ENCODE measurements at places on chromosomes 1 and 21.

DNA sequence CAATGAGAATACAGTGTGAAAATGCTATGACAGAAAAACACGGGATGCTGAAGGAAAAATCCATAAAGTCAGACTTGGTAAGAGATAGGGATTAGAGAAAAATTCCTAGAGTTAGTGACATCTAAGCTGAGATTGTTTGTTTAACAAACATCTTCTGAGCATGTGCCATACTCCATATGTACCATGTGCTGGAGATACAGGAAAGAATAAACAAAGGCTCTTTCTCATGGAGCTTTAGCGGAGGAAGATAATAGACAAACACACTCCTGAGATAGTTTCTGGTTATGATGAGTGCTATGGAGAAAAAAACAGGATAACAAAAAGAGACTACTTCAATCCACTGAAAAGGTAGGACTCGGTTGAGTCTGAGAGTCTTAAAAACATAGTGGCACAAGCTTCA, 22.0 kb upstream of the AIM2 start:
- no peak for DNase-seq

DNA sequence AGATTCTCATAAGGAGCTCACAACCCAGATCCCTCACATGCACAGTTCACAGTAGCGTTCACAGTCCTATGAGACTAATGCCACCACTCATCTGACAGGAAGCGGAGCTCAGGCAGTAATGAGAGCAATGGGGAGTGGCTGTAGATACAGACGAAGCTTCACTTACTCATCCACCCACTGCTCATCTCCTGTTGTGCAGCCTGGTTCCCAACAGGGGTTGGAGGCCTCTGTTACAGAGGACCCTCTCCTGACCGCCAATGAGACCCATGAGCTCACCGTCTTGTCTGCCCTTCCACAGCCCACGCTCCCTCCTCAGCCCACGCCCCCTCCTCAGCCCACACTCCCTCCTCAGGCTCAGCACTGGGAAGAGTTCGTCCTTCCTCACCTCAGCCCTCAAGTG, 39.6 kb downstream of the RSPH1 start:
- peak; percentile 24 for DNase-seq

DNA sequence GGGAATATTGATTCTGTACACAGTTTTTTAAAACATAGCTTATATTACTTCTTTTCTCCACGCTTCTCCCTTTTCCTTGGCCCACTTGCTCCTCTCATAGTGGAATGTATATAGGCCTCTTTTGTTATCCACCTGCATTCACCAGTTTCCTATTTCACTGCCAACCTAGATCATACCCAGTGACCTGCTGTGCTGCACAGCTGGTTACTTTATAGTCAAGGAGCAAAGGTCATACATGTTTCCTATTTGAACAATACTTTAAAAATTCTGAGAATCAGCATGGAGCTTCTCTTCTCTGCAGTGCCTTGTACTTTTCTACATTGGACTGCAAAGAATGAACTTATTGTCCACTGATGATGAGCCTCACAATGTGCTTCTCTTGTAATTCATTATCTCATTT, 4.3 kb upstream of the SLC35D1 start:
- no peak for DNase-seq

DNA sequence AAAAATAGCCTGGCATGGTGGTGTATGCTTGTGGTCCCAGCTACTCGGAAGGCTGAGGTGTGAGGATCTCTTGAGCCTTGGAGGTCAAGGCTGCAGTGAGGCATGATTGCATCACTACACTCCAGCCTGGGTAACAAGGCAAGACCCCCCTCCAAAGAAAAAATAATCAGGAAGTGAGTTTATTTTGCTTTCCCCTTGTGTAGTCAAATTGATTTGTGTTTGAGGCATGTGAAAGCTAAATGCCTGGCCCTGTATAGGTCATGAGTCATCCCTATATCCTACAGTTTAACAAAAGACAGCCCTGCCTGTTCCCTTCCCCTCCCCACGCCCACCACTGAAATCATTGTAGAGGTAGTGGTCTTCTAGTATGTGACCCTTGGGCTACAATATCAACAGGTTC, 241.4 kb upstream of the JUN start:
- no peak for DNase-seq

GRCh38 chr1:156118177-156118868, 3.8 kb downstream of the LMNA start:
- no peak for DNase-seq

DNA sequence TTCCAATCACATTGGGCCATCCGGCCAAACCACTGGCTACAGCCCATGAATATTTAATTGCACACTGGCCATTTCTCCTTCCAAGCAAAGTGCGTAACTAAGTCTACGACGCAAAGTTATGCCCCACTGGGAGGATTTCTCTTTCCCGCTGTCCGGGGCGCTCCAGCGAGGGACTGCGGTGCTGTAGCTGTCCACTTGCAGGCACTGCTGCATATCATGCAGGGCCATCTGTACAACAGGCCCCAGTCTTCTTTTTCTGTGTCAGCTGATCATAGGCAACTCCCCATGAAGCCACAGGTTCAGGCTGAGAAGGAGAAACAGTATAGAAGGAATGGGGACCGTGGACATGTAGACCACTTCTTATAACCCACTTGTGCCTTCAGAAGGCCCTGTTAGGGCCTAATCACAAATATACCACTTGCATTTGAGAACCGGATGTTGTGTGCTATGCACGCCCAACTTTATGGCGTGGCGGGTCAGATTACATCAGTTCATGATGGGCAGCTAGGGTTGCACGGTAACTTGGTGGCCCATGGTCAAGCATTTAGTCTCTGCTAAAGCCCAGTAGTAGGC, 58.0 kb downstream of the ADSS2 start:
- no peak for DNase-seq

DNA sequence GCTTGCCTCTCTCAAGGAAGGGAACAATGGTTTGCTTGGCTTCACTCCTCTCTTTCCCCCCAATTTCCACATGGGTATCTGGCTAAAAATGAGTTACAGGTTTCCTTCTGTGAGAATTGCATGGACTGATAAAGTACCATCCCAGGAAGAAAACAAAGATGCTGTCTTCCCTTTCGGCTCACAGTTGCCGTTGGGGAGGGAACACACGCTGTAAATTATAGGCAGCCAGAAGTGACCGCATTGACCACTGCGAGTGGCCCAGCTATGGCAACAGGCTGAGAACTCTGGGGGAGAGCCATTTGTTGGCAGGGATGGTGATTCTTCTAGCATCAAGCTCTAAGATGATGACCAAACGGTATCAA, 2.9 kb downstream of the RUNX1 start:
- no peak for DNase-seq

DNA sequence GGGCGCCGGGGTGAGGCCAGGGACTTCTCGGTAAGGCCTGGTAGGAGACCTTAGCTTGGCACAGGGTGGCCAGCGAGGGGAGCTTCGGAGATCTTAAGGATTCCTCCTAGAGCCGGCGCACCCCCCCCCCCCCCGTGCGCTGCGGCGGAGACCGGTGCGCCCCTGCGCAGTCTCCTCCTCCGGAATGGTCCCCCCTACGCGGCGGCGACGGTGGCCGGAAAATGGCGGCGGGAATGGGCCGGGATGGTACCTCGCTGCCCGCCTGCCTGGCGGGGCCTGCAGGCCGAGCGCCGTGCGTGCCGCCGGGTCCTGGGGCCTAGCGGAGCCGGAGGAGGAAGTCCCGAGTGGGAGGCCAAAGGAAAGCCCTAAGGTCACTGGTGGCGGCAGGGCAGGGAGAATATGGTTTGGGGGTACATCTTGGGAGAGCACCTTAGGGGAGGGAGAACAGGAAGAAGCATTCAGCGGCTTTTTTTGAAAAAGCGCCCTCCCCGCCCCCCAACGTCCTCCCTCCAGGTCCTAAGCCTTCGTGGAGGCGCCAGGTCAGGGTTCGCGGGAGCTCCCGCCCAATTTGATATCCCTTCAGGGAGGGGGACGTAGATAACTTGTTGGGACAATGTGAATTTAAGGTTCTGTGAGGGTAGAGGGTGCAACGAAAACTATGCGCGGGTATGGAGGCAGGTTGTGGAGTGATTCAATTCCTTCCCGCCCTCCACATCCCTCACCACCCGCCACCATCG, 429 bp downstream of the SRRM1 start:
- DNase-seq = no peak

GRCh38 chr1:18891426-18891780, 11.0 kb downstream of the ALDH4A1 start:
- DNase-seq = no peak

DNA sequence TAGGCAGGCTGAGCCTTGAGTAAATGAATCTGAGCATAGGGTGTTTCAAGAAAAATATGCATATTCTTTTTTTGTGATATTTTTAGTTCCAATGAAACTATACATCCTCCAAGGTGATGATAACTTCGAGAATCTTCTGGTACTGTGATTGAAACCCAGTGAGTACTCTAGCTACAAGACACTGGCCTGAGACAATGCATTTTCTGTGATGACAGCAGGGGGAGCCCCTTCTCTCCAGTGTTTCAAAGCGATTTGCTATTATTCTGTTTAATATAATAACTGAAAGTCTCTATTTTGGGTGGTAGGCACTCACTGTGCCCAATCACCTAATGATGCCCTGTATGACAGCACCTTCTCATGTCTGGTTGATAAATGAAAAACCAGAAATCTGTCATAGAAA, 12.1 kb downstream of the IRF2BP2 start:
- peak; percentile 41 for DNase-seq
